ENCODE measurements at places on chromosomes 3 and 15. TPM values are rescaled to one million over a fixed set of nuclear protein-coding genes. Genes with fewer than 3 reads are reported as not detected.
A peak's percentile ranks its signal among the peaks of the same experiment; 100 is the strongest.

- DNase-seq = no peak
Measured at GRCh38 chr3:147729641-147730040, 320.5 kb downstream of the ZIC1 start.

DNA sequence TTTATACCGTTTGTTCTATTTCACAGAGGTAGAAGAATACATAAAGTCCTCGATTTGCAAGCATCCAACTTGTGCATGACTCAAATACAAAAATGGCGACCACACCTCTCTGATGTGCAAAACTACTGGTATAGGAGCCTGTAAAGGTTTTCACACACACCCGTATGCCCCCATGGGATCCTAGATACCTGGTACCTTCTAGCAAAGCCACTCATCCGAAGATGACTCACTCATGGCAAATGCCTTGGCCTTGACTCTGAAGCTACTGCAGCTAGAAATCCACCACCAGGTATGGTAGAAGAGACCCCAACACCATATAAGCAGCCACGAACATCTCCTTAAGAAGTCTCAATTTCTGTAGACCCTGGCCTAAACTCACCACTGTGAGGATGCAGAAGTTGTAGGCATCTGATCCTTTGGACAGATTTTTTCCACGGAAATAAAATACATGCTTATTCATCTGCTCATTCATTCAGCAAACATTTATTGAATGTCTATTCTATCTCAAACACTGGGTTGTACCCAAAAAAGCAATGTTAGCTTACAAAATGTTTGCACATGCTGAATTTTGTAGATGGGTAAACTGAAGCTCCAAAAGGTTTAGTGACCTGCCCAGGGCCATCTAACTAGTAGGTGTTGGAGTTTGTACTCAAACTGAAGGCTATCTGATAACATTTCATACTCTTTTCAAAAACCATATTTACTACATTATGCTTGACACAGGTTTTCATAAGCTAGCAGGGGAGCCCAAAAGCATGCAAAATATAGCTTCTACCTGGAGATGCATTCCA lies 158.8 kb downstream of the RORA start:
- DNase-seq = no peak

DNA sequence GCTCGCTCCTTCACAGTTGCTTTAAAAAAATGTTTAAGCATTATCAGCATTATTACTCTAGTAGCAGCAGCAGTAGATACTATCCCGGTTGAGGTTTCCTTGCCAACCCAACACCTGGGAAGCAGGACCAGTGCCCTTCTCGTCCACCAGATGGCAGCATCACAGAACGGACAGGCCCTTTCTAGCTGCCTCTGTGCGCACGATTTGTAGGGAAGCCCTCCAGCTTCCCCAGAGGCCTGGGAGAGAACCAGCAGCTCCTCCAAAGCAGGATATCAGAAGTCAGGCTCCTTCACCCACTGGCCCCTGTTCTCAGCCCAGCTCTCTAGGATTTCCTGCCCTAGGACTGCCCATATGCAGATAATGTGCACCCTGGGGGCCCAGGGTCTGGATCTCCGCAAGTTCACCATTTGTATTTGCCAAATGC lies 16.8 kb upstream of the ESYT3 start:
- DNase-seq = peak; percentile 42

The GOLGA8G gene
- not detected for total RNA-seq

- DNase-seq = no peak
Measured at GRCh38 chr3:74054566-74054965, 429.8 kb upstream of the PDZRN3 start.

GRCh38 chr3:124461126-124461525 lies 269.1 kb upstream of the UMPS start:
- DNase-seq = no peak
